ENCODE measurements at places on chromosomes 16 and 17.
A peak's percentile ranks its signal among the peaks of the same experiment; 100 is the strongest.

GRCh38 chr17:73644145-73645049 is at the start of gene SDK2:
Gene SDK2 (minus strand): TSS chr17:73644445. CDS start chr17:73644088, 357 bp downstream.
- no peak for DNase-seq

DNA sequence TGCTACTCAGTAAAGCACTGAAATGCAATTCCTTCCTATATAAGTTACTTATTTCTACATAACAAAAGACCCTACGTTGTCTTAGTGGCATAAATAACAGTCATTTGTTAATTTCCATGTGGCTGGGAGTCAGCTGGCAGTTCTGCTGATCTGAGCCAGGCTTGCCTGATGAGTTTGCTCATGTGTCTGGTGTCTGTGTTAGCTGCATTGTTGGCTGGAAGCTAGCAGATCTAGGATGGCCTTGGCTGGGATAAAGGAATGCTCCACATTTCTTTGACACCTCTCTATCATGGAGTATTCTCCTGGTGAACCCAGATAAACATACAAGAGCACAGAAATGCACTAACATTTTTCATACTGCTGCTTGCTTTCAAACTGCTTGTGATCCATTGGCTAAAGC is 264.4 kb upstream of the MON1B start:
- DNase-seq: no peak

- no peak for DNase-seq
These were observed 61.6 kb downstream of the SOX9 start for GRCh38 chr17:72182371-72182873.

DNA sequence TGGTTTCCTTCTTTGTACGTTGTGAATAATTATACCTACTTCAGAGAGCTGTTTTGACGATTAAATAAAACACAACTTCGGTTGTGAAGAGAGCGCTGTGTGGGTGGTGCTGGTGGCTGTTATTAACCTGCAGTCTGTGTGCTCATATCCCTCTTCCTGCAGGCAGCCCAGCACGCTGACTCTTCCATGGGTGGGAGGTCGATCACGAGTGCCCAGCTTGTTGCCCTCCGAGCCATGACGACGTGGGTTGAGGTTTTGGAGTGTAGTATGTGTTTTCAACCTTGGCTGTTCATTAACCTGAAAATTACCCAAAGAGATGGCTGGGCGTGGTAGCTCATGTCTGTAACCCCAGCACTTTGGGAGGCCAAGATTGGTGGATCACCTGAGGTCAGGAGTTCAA is 11.3 kb upstream of the GCSH start:
- no peak for DNase-seq

DNA sequence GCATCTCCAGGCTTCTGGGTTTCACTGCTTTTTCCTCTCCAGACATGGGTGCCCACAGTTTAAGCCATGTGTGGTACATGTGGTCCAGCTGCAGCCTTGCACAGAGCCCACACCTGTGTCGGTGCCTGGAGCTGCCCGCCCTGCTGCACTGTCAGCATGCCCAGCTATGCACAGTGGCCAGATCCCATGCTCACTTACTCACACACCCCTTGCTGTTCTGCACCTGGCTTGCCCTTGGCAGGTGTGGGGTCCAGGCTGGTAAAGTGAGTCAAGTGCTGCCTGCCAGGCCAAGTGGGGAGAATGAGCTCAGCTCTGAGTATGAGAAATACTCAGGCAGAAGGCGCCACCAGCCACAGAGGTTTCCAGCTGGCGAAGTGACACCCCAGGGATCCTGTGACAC is 739.9 kb downstream of the CDH11 start:
- DNase-seq: no peak

DNA sequence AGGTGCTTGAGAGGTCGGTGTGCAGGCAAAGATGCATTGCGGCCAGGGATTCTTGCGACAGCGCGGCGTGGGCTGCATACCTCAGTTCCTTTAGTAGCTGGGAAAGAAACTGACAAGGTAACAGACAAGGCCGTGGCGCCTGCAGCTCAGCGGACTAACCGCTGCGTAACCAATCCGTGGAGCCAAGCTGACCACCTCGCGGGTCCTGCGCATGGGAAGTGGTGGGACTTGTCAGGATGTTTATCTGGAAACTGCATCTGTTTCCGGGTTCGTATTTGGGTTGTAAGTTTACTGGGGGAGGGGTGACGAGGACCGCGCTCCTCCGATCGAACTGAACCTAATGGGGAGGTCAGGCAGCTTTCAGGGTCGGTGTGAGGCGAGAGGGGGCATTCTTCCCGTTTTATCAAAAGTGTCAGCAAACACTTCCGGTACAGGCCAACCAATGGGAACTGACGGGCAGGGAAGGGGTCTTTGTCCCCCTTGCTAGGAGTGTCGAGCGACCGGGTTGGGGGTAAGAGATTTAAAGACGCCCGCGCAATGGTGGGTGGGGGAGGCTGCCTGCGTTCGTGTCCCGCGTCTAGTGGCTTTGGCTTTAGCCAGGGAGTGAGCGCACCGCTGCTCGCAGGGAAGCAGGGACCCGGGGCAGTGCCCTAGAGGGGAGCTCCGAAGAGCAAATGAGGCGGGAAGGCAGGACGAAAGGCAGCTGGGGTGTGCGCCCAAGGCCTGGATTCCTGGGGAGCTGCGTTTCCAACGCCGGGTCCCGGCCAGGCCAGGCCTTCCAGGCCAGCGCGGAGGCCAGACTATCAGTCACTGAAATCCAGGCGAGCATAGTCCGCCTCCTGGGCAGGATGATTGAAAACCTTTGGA is 7.0 kb downstream of the IRX6 start:
- no peak for DNase-seq

DNA sequence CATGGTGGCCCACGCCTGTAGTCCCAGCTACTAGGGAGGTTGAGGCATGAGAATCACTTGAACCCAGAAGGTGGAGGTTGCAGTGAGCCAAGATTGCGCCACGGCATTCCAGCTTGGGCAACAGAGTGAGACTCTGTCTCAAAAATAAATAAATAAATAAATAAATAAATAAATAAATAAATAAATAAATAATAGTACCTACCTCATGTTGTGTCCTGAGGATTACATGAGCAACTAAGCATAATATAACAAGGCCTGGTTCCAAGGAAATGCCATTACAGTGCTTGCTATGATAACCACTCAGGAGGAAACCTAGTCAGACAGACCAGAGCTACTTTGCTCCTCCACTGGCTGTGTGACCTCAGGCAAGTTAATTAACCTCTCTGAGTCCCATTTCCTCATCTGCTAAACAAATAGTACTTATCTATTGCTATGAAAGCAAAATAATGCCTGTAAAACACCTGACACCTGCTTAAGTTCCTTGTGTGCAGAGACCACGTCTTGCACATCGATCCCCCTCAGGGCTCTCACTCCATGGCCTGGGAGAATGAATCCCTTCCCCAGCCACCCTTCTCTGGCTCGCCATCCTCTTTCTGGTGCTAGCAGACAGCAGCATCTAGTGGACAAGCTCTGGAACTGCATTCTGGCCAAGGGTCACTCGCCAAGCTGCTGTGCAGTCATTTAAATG is 7.5 kb downstream of the EPOP start:
- DNase-seq: peak; percentile 45

DNA sequence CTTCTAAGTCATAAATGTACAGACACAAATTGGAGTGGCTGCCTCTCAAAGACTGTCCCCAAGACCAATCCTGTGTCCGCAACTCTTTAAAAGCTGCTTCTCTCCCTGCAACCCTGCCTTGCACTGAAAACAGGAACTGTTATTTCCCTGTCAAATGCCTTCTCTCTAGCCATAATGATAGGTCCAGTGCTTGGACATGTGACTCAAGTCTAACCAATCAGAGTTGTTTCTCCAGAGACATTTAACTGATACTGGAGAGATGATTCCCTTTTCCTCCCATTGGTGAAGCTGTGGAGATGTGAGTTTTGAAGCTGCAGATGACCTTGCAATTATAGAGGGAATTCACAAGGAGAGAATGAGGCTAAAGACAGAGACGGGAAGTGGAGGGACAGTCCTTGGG is 253.3 kb upstream of the CDH5 start:
- no peak for DNase-seq

DNA sequence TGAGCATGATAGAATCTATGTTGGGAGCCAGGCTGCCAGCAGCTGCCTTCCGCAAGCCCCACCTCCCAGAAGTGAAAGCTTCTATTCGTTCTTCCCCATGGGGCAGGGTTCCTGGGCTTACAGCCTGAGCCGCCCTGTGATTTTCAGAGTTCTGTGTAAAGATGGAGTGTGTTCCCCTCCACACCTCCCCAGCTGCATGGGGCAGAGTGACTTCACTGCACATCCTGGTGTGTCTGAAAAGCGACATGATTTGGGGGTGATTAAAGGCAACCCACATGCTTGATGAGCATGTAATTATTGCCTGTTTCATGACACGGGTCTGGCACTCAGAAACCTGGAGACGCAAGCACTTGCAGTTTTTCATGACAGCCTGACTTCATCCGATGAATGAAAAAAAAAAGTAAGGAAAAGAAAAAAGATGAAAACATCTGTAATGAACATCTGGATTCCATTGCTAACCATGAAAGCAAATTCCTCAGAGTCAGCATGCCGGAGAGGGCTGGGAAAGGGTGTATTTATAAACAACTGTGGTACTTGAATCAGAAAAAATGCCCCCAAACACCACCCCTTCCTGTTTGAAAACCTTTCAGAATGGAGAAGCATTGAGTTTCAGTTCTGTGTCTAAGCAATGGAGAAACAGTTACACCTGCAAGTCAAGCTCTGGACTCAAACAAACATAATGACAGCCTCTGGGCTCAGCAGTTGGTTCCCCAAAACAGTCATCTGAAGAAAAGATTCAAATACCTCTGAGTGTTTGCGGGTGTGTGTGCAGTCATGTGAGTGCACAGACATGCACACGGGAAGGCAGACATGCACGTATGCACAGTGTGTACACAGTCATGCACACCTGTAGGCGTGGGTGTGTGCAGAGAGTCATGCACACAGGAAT is 266.0 kb downstream of the ENGASE start:
- no peak for DNase-seq

DNA sequence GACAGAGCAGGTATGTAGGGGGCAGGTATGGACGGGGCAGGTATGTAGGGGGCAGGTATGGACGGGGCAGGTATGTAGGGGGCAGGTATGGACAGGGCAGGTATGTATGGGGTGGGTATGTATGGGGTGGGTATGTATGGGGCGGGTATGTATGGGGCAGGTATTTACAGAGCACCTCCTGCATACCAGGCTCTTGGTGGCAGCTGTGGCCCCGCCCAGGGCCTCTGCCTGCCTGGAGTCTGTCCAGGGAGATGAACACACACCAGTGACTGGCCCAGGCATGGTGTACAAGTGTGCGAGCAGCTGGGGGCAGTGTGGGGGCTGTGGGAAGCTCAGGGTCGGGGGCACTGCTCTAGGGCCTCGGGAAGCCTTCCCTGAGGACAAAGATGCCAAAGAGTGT is 4.4 kb downstream of the RPL3L start:
- no peak for DNase-seq

- DNase-seq: no peak
These were observed 9.9 kb downstream of the ZFP90 start for GRCh38 chr16:68548947-68549346.

DNA sequence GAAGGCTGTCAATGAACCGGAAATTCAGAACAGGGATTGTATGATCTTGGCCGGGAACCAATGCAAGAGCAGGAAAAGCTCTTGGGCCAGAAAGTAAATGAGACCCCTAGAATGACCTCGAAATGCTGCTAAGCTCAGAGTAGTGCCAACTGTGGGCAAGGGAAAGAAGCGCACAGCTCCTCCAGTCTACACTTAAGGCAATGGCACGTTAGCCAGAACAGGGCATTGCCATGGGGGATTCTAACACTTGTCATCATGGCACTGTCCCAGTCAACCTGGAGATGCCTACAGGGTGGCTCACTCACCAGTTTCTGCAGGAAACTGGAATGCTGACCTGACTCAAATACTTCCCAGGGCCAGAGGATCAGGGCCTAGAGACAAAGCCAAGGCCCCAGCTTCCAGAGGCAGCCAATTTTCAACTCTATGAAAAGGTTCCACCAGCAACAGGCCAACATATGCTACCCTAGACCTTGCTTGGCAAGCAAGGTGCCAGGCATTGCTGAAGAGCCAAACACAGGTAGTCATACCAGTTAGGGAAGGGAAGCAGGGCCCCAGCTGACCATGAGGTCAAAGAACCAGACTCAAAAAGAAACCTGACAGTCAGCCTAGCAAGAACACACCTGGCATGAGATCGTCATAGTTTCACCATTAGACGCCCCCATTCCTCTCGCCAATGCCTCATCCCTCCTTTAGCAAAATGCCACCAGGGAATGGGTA is 34.9 kb downstream of the ARHGAP17 start:
- DNase-seq: peak; percentile 11

- DNase-seq: no peak
These were observed 90.9 kb downstream of the MYH11 start for GRCh38 chr16:15765880-15766279.

DNA sequence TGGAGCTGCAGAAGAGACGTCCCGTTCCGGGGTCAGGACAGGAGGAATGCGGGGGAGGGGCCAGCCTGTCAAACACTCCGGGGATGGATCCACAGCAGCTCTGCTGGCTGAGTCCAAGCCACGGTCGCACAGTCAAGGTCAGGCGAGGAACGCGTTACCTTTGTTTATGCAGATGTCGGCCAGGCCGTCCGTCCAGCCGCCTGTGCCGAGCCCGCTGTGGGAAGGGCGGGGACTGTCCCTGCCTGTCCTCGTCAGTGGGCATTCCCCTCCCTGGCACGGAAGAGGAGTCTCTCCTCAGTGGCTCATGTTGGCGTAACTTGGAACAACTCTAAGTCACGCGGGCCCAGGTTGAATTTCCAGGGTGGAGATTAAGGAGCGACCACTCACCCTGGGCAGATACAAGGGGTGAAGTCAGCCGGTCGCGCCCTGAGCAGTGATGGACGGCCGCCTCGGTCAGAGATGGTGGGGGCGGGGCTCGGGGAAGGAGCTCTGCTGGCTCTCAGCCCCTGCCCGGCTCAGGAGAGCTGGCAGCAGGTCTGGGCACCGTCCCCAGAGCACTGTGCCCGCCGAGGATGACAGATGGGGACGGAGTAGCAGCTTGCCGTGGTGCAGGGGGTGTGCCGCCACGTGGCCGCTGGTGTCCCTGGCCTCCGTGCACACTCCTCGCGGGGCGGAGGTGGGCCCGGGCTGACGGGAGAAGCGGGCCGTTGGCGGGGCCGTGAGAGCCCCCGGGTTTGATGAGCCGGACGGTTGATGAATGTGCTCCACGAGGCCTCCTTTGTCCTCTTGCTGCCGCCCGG is 7.3 kb downstream of the CACNA1H start:
- DNase-seq: no peak
